ENCODE measurements at places on chromosomes 2 and 18.

- no peak for DNase-seq
These were observed 410.9 kb upstream of the CYRIA start for GRCh38 chr2:17076533-17076932.

- DNase-seq: no peak
These were observed 636.1 kb upstream of the KLHL29 start for GRCh38 chr2:22748909-22749308.

DNA sequence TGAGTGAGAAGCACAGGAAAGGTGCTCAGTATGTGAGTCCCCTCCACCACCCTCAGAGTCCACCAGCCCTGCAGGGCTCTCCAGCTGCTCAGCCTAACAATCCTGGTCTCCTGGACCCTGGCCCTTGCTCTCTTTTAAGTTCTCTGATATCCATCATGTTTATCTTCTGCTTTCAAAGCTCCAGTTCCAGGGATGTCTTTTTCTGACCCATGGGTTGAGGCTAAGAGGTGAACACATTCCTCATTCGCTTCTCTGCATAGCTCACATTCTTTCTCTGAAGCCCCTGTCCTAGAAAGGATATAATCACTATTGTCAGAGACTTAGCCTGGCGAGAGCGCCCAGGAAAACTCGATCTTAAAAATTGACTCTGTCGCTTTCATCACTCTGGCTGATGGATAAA lies 86.4 kb downstream of the ARL4C start:
- DNase-seq: no peak

DNA sequence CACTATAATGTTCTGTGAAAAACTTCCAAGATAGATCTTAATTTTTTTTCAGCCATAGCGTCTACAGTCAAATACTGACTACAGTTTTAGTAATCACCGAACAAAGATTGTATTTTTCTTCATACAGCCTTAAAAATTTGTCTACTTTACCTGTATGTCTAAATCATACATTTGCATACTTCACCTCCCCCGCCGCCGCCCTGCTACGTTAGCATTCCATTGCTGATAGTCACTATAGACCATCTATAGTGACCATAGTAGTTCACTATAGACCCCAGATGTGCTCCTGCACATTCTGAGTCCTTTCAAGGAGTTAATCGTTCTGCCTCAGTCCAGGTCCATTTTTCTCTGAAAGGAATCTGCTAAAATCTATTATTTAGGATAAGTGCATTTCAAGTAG lies 325.0 kb downstream of the CCDC178 start:
- no peak for DNase-seq

GRCh38 chr2:212532585-212532984 lies 6.0 kb downstream of the ERBB4 start:
- DNase-seq: no peak

DNA sequence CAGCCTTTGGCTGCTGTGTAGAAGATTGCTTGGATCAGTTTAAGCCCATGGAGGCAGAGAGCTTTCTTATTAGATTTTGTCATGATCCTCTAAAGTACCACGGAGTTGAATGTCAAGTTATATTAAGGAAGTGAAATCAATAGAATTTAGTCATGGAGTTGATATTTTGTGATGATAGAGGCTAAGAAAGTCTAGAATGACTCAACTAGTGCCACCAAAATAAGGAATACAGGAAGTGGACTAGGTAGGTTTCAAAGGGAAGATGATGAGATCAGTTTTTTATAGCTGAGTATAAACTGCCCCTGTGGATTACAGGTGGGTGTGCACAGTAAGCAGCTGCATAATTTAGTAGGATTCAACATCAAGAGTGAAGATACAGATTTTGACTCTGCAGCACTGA lies 25.2 kb downstream of the FBXO36 start:
- DNase-seq: no peak

- no peak for DNase-seq
These were observed 453.8 kb upstream of the MC4R start for GRCh38 chr18:60826346-60826745.

DNA sequence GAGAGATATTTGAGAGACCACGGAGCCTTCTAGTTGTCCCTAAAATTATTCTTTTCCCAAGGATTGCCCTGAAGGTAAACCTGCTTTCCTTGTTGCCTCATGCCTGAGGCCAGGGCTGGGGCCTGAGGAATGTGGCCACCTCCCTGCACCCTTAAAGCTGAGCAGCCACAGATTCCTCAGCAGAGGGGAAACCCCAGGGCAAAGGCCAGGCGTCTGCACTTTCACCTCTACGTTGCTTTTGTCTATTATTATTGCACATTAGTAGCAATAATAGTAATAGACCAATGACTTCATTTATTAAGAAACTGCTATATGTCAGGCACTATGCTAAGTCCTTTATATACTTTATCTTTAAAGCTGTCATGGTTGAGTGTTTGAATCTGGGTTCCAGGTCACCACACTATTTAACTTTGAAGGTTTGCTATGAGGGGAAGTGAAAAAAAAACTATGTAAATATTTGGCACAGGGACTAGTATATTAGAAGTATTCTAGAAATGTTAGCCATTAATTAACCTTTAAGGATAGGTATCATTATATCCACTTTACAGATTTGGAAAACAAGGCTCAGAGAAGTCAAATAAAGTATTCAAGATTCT lies 104.2 kb downstream of the LRRC30 start:
- no peak for DNase-seq

DNA sequence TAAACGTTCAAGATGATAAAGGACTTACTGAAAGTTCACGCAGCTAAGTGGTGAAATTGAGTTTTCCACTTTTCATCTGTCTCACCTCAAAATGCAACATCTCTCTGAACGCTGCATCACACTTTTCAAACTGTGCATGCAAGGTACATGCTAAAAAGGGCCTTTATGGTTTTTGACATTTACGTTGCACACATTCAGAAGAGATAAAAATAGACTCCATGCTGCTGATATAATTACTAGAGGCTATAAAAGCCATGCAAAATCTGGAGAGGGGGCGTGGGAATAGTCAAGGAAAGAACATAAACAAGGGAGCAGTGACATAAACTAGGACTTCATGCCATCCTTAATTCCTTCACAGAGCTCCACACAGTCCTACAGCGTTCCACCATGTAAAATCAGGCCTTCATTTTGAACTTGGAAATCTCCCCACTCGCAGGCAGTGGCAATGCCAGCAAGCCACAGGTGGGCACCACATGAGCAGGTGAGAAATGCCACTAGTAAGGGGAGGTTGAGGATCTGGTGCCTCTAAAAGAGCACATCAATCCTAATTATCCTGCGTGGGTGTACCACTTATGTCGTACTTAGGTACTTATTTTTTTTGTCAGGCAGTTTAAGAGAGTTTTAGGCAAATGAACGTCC lies 71.4 kb downstream of the ZEB2 start:
- DNase-seq: no peak
